Pancreas (tissue), 10 donors: ENCODE measurements at places on chromosomes 3 and 15. TPM values are rescaled to one million over a fixed set of nuclear protein-coding genes. Genes with fewer than 3 reads are reported as not detected.

DNA sequence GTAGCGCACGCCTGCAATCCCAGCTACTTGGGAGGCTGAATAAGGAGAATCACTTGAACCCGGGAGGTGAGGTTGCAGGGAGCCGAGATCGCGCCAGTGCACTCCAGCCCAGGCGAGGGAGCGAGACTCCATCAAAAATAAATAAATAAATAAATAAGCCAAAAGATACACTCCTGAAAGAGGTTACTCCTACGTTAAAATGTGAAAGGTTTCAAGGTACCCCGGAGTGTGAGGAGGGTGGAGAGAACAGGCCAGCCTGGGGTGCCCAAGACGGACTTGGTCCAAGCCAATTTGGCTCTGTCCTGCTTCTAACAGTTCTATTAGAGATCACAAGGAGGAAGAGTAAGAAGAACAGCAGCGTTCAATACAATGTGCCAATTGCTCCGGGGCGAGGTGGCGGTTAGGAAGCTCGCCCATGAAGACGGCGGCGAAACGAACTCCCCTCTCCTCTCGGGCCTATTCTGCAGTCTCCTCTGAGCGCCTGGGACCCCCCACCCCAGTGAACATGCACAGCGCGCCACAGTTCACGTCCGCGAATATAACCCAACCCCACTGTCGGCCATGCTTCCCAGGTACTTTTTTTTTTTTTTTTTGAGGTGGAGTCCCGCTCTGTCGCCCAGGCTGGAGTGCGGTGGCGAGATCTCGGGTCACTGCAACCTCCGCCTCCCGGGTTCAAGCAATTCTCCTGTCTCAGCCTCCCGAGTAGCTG lies 942 bp downstream of the ELP6 start:
- DNase-seq: peak; percentile 60
- H3K27me3 ChIP-seq: no peaks in the 10 kb centered on the region

- no peaks in the 10 kb centered on the region for H3K36me3 ChIP-seq
- H3K27me3 ChIP-seq: no peaks in the 10 kb centered on the region
- H3K4me3 ChIP-seq: no peak overlapping the region
- no peak overlapping the region for H3K27ac ChIP-seq
- DNase-seq: no peak
- peaks cover 16% of the 10 kb centered on the region for H3K4me1 ChIP-seq
Measured at GRCh38 chr3:27357665-27358258, 11.4 kb downstream of the NEK10 start.

GRCh38 chr3:185928496-185928895 lies 9.3 kb downstream of the TRA2B start:
- H3K4me1 ChIP-seq: peaks cover 73% of the 10 kb centered on the region
- H3K4me3 ChIP-seq: no peak overlapping the region
- H3K27me3 ChIP-seq: no peaks in the 10 kb centered on the region

TOPBP1 gene
- 8.6 TPM for total RNA-seq

- H3K27me3 ChIP-seq: no peaks in the 10 kb centered on the region
- no peak for DNase-seq
Measured at GRCh38 chr3:58627941-58628340, 38.6 kb downstream of the FAM3D start.

- no peak overlapping the region for H3K4me3 ChIP-seq
- no peaks in the 10 kb centered on the region for H3K4me1 ChIP-seq
- H3K27me3 ChIP-seq: no peaks in the 10 kb centered on the region
Measured at GRCh38 chr3:29284497-29284896, 3.6 kb downstream of the RBMS3 start.

DNA sequence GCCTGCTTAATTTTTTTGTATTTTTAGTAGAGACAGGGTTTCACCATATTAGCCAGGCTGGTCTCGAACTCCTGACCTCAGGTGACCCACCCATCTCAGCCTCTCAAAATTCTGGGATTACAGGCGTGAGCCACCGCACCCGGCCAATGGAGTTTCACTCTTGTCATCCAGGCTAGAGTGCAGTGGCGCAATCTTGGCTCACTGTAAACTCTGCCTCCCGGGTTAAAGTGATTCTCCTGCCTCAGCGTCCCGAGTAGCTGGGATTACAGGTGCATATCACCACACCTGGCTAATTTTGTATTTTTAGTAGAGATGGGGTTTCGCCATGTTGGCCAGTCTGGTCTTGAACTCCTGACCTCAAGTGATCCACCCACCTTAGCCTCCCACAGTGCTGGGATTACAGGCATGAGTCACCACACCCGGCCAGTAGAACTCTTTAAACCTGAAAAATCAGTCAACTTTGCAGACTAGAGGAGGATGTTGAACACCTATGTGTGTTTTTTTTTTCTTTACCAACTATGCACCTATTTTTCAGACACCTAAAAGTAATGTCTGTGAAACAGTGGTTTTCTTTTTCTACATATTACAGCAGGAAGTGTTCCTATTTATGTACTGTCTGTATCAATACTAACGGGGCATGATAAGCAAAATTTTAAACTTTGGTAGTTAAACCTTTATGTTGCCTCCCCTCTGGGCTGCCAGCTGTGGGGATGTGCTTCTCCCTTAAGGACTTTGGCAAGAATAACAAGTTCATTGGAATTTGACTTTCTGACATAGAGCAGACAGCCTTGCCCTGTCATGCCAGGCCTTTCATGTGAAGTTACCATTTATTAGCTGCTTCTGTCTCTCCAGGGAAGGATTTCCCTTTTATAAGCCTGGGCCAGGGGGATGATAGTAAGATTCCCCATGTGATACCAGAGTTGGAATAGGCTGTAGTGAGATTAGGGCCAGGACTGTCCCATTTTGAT lies 8.1 kb downstream of the ARIH2 start:
- H3K4me1 ChIP-seq: peaks cover 11% of the 10 kb centered on the region
- H3K27me3 ChIP-seq: no peaks in the 10 kb centered on the region
- no peak overlapping the region for H3K27ac ChIP-seq
- DNase-seq: no peak

AADACL2 gene
- total RNA-seq: not detected

GRCh38 chr3:133827684-133828083 lies 22.1 kb downstream of the SRPRB start:
- no peaks in the 10 kb centered on the region for H3K4me1 ChIP-seq
- no peak for DNase-seq
- H3K4me3 ChIP-seq: no peak overlapping the region
- no peak overlapping the region for H3K27ac ChIP-seq
- H3K27me3 ChIP-seq: no peaks in the 10 kb centered on the region

GRCh38 chr3:195066441-195066841 lies 204.5 kb downstream of the XXYLT1 start:
- H3K27ac ChIP-seq: no peak overlapping the region
- no peaks in the 10 kb centered on the region for H3K36me3 ChIP-seq
- H3K27me3 ChIP-seq: no peaks in the 10 kb centered on the region
- no peaks in the 10 kb centered on the region for H3K4me1 ChIP-seq

DNAH12 gene
- 0.38 TPM for total RNA-seq

FGD5 gene
- total RNA-seq: 7.1 TPM

DNA sequence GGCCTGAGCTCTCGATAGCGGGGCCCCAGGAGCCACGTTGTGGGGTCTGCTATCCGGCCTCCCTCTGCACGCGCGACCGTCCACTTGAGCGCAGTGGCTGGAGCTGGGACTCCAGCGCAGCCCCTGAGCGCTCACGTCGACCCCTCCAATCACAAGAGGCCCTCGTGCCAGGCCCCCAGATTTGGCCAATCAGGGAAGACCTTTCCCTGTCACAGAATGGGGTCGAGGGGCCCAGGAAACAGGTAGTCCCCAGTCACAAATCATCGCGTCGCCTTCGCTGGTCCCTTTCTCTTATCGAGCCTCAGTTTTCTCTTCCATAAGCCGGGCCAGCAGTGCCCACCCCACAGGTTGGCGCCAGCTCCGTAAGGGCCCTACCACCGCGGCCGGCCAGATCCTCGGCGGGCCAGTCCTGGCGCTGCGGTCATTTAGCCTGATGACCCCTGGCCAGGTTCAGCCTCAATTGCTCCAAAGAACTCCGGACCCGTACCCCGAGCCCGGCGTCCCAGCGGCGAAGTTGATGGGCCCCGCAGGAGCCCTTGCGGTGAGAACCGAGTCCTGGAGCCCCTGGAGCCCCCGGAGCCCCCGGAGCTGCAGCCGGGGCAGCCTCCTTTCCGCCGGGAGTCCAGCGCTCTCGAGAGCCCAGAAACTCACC lies 435 bp downstream of the ALDH1L1 start:
- DNase-seq: peak; percentile 81
- peak overlapping the region; percentile 65 for H3K4me3 ChIP-seq
- peaks cover 4% of the 10 kb centered on the region for H3K4me1 ChIP-seq
- H3K27ac ChIP-seq: peak overlapping the region; percentile 98
- no peaks in the 10 kb centered on the region for H3K27me3 ChIP-seq

MEX3B gene
- total RNA-seq: 0.14 TPM

GRCh38 chr3:38154625-38155255 lies 10.6 kb upstream of the OXSR1 start:
- no peak for DNase-seq
- H3K4me1 ChIP-seq: no peaks in the 10 kb centered on the region

PIF1 gene
- total RNA-seq: not detected

PEX5L gene
- 8.0 TPM for total RNA-seq

GCSAM gene
- not detected for total RNA-seq

SI gene
- not detected for total RNA-seq

DNA sequence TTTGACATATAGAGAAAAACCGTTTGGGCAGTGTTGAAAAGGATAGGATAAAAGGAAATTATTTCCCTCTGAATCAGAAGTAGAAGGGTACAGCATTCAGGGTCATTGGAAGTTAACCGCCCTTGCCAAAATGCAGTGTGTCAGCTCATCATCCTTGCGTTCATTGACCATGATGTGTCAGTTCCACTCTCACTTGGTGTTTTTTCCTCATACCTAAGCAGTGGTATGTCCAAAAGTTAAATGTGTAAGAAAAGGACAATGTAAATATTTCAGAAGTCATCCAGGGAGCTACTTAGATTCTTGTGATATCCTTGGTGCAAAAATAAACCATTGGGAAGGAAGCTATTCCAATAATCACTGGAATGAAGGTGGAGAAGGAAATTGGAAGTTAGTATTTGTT lies 50.7 kb downstream of the MAP6D1 start:
- H3K27me3 ChIP-seq: no peaks in the 10 kb centered on the region
- peaks cover 4% of the 10 kb centered on the region for H3K36me3 ChIP-seq
- DNase-seq: no peak
- no peak overlapping the region for H3K27ac ChIP-seq
- no peak overlapping the region for H3K4me3 ChIP-seq

HESX1 gene
- 0.98 TPM for total RNA-seq

- peak; percentile 74 for DNase-seq
- no peak overlapping the region for H3K4me3 ChIP-seq
- H3K27ac ChIP-seq: peak overlapping the region; percentile 16
- H3K4me1 ChIP-seq: peaks cover 38% of the 10 kb centered on the region
Measured at GRCh38 chr15:100083572-100083971, 258.2 kb downstream of the ADAMTS17 start.

DNA sequence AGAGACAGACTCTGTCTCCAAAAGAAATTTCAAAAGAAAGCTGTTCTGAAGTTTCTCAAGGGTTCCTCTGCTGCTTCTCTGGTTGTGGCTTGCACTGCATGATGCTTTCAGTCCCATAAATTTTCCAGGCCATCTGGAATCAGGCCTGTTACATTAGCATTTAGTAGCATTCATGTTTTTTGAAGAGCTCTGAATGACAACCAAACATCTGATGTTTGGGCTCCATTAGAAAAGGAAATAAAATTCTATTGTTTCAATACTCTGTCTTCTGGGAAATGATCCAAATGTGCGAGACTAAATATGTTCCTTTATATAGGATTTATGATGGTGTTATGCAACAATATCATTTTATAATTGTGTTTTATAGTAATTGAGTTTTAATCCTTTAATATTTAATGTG lies 455.8 kb downstream of the GABRG3 start:
- H3K4me1 ChIP-seq: no peaks in the 10 kb centered on the region
- H3K4me3 ChIP-seq: no peak overlapping the region
- no peaks in the 10 kb centered on the region for H3K36me3 ChIP-seq
- no peak overlapping the region for H3K27ac ChIP-seq
- no peak for DNase-seq

DNA sequence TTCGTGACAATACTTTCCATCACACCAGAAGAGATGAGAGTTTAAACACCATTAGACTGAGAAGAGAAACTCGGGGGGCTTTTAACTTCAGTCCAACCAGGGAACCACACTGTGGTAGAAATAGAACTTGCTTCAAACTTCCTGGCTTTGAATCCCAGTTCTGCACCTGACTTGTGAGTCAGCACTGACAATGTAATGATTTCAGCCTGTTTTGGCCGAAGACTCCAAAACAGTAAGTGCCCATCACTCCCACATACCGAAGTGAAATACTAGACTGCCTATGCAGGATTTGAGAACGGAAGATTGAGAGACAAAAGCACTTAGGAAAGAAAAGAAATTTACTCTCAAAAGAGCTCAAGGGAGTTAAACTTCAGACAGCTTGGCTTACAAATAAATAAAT lies 27.0 kb downstream of the C2CD4B start:
- H3K4me3 ChIP-seq: no peak overlapping the region
- no peak overlapping the region for H3K27ac ChIP-seq
- H3K36me3 ChIP-seq: no peaks in the 10 kb centered on the region
- H3K4me1 ChIP-seq: peaks cover 39% of the 10 kb centered on the region

DNA sequence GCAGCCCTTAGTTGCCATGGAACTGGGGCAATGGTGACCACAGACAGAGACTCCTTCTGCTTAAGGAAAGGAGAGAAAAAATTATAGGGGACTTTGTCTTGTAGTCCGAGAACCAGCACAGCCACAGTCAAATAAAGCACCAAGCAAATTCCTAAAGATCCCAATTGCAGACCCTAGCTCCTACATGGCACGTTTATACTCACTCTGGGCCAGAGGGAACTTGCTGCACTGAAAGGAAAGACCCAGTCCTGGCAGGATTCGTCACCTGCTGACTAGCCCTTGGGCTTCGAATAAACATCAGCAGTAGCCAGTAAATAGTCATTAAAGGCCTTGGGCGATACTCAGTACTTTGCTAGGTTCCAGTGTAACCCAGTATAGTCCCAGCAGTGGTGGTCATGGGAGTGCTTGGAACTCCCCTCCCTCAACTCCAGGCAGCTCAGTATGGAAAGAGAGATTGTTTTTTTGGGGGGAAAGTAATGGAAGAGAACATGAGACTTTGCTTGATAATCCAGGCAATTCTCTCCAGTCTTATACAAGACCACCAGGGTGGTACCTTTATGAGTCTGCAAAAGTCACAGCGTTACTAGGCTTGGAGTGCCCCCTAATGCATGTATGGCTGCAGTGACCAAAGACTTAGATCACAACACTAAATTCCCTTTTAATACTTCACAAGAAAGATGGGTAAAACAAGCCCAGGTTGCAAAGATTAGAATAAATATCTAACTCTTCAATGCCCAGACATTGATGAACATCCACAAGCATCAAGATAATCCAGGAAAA lies 66.4 kb upstream of the AGTR1 start:
- no peak overlapping the region for H3K4me3 ChIP-seq
- no peak overlapping the region for H3K27ac ChIP-seq
- no peaks in the 10 kb centered on the region for H3K36me3 ChIP-seq
- no peak for DNase-seq

GRCh38 chr3:116630494-116630893 lies 79.1 kb upstream of the TUSC7 start:
- H3K27me3 ChIP-seq: no peaks in the 10 kb centered on the region
- no peak overlapping the region for H3K4me3 ChIP-seq
- no peak overlapping the region for H3K27ac ChIP-seq
- no peaks in the 10 kb centered on the region for H3K4me1 ChIP-seq
- no peaks in the 10 kb centered on the region for H3K36me3 ChIP-seq
- no peak for DNase-seq

AGBL1 gene
- 0.05 TPM for total RNA-seq

GRCh38 chr3:71831599-71831998 lies 46.7 kb upstream of the PROK2 start:
- no peaks in the 10 kb centered on the region for H3K36me3 ChIP-seq
- no peak overlapping the region for H3K4me3 ChIP-seq
- H3K27ac ChIP-seq: no peak overlapping the region
- no peaks in the 10 kb centered on the region for H3K4me1 ChIP-seq
